ENCODE measurements at places on chromosomes 3 and 15. TPM values are rescaled to one million over a fixed set of nuclear protein-coding genes. Genes with fewer than 3 reads are reported as not detected.

DNA sequence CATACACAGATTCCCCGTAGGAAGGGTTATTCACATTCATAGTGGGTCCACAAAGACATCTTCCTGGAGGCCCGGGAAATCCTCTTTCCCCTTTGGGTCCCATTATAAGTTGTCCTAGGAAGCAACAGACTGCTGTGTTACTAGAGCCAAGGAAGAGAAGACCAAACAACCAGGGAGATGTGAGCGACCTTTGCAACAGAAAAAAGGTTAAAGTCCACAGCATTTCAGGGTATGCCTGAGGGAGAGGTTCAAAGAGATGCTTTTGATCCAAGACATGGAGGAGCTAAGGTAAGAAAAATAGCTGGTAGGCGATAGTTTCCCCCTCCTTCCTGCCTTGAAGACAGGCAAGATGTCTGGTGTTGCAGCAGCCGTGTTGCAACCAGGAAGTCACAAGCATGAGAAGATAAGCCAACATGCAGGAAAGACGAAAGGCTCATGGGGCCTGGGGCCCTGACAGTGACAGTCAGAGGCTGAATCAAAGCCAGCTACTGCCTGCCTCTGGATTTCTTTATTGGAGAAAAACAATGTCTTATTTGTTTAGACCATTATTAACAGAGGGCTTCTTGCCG lies 30.9 kb downstream of the EAF1 start:
- peaks cover 4% of the 10 kb centered on the region for H3K36me3 ChIP-seq
- H3K4me3 ChIP-seq: no peak overlapping the region
- no peak overlapping the region for H3K27ac ChIP-seq

The EPHB1 gene
- total RNA-seq: 0.49 TPM

DNA sequence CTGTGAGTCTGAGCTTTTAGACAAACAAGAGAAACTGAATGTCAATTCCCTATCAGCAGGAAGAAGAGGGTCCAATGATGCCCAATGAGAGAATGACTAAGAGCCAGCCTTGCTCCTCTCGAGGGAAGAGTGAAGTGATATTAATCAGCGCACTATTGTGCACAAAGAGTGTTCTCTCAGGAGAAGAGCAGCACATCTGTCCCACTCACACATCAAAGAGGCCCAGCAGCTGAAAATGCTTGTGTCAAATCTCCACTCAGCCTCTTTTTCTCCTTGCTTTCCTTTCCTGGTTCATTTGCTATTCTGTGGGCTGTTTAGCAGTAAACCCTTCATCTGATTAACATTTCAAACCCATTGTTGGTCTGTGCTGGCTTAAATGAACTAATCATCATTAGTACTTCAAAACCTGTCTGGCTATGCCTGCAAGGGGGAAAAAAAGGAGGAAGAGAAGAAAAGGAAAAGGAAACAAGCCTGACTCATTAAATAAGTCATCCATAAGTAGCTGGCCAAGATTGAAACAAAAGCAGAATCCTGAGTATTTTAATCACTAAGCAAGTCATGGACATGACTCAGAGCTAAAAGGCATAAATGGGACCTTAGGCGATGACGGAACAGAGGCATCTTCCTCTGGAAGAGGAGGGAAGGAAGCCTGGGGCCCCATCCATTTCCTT lies 912.7 kb downstream of the TUSC7 start:
- H3K4me1 ChIP-seq: no peaks in the 10 kb centered on the region
- DNase-seq: no peak
- H3K4me3 ChIP-seq: no peak overlapping the region
- H3K36me3 ChIP-seq: no peaks in the 10 kb centered on the region
- H3K27me3 ChIP-seq: no peaks in the 10 kb centered on the region

GRCh38 chr3:188025555-188025954 lies 128.4 kb upstream of the LPP start:
- H3K4me3 ChIP-seq: no peak overlapping the region
- DNase-seq: no peak
- H3K36me3 ChIP-seq: no peaks in the 10 kb centered on the region
- H3K4me1 ChIP-seq: no peaks in the 10 kb centered on the region
- H3K27me3 ChIP-seq: no peaks in the 10 kb centered on the region

The DZIP1L gene
- total RNA-seq: not detected

GRCh38 chr15:70100474-70101341 lies 3.0 kb upstream of the TLE3 start:
- H3K36me3 ChIP-seq: no peaks in the 10 kb centered on the region
- H3K4me3 ChIP-seq: peak overlapping the region; percentile 49
- H3K27ac ChIP-seq: no peak overlapping the region

DNA sequence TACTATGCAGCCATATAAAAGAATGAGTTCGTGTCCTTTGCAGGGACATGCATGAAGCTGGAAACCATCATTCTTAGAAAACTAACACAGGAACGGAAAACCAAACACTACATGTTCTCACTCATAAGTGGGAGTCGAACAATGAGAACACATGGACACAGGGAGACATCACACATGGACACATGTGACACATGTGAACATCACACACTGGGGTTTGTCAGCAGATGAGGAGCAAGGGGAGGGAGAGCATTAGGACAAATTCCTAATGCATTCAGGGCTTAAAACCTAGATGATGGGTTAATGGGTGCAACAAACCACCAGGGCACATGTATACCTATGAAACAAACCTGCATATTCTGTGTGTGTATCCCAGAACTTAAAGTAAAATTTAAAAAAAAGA lies 408.0 kb downstream of the EPHB1 start:
- H3K27ac ChIP-seq: no peak overlapping the region
- no peak for DNase-seq
- H3K4me1 ChIP-seq: no peaks in the 10 kb centered on the region
- no peaks in the 10 kb centered on the region for H3K27me3 ChIP-seq
- H3K36me3 ChIP-seq: no peaks in the 10 kb centered on the region

- H3K36me3 ChIP-seq: no peaks in the 10 kb centered on the region
- no peaks in the 10 kb centered on the region for H3K4me1 ChIP-seq
- no peaks in the 10 kb centered on the region for H3K27me3 ChIP-seq
- no peak overlapping the region for H3K27ac ChIP-seq
Measured at GRCh38 chr15:79408041-79408440, 24.1 kb upstream of the MINAR1 start.
